Effector memory CD4-positive, alpha-beta T cell (primary cell): ENCODE measurements at places on chromosomes 6 and 20.

DNA sequence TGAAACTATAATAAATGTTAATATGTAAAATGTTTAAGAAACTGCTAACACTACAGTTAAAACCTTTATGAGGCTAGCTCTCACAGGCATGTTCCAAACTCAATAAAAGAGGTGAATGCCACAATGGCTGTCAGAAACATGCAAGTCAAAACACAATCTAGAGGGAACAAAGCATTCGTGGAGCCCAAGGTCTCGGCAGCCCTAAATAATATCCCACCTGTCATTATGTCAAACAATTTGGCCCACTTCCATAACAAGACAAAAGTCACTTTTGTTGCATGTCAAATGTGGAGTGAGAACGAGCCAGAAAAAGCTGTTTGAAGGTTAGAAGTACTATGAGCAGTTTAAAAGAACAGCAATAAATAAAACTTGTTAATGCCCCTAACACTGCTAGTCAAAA lies 181.9 kb downstream of the GMDS start:
- H3K4me1 ChIP-seq, result no peaks in the 10 kb centered on the region
- no peak overlapping the region for H3K4me3 ChIP-seq

DNA sequence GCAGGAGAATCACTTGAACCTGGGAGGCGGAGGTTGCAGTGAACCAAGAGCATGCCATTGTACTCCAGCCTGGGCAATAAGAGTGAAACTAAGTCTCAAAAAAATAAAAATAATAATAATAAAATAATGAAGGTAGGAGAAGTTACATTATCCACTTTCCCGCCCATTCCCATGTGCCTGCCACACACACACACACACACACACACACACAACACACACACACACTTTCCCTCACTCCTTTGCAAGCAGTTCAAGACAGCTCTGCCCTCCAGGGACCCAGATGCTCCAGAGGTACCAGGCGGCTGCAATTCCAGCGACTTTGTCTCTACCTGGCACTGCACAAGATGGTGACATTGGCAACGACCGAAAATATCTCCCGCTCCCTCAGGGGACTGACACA lies 224.8 kb upstream of the JARID2 start:
- no peak overlapping the region for H3K27ac ChIP-seq
- DNase-seq, result no peak
- no peak overlapping the region for H3K4me3 ChIP-seq

GRCh38 chr6:136775548-136775947 lies 16.7 kb downstream of the MAP3K5 start:
- H3K27me3 ChIP-seq, result no peaks in the 10 kb centered on the region
- peaks cover 25% of the 10 kb centered on the region for H3K4me1 ChIP-seq
- DNase-seq, result no peak
- H3K27ac ChIP-seq, result no peak overlapping the region
- H3K4me3 ChIP-seq, result no peak overlapping the region

DNA sequence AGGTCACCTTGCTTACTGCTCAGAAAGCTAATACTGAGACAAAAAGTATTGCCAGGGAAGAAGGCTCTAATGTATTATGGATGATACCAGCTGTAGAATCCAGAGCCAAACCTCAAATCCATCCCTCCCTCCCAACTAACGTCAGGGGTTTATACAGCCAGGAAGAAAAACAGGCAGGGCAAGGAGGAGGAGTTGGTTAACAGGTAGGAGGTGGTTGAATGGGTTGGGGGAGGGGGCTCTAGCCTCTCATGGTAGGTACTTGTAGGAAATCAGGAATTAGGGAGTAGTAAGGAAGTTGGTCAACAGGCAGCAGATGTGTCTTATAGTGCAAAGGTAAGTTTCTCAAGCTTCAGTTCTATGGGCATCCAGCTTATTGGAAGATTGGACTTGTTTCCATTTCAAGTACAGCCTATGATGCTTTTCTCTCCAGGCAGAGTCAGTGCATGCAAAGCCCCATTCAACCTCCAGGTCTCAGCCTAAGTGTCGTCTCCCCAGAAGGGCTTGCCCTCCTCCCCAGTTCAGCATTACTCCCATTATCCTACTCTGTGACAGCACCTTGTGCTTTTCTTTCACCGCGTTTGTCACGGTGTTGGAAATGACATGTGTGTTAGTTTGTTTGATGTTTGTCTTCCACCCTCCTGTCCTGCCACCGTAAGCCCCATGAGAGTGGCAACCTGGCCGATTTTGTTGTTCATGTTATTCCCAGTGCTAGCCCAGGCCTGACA lies 38.1 kb downstream of the PNLDC1 start:
- H3K4me1 ChIP-seq, result no peaks in the 10 kb centered on the region
- H3K36me3 ChIP-seq, result no peaks in the 10 kb centered on the region
- no peak overlapping the region for H3K4me3 ChIP-seq
- no peaks in the 10 kb centered on the region for H3K27me3 ChIP-seq
- H3K27ac ChIP-seq, result no peak overlapping the region

DNA sequence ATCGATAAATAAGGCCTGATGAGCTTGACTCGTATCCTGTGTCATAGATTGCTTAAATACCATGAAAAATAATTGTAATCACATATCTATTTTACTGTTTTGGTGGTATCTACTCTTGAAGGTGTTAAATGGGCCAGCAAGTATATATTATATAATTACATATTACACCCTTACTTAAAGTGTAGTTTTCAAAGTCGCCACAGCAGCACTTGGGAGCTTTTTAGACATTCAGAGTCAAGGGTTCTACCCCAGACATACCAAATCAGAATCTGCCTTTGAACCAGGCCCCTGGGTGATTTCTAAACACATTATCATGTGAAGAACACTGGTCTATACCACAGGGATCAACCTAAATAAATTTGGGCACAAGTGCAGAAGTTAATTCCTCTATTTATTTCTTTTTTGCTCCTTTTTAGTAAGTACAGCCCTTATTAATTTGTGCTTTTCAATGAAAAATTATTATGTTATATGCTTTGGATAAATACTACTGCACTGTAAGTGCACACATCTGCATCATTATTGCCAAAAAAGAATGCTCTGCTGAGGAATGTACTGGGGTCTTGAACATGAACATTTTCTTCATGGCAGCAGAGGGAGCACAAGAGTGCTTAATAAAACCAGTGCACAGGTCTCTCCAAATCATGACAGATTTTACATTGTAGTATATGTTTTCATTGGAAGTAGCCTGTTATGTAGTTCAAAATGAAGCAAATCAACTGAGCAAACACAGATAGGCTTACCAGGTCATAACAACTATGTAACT lies 3.1 kb upstream of the ATXN1 start:
- no peaks in the 10 kb centered on the region for H3K36me3 ChIP-seq
- H3K27ac ChIP-seq, result peak overlapping the region; percentile 98
- no peak for DNase-seq
- no peak overlapping the region for H3K4me3 ChIP-seq

GRCh38 chr6:170429450-170429849 lies 122.9 kb downstream of the FAM120B start:
- no peak overlapping the region for H3K4me3 ChIP-seq
- H3K27me3 ChIP-seq, result peaks cover 4% of the 10 kb centered on the region
- H3K27ac ChIP-seq, result no peak overlapping the region
- DNase-seq, result no peak
- no peaks in the 10 kb centered on the region for H3K4me1 ChIP-seq

DNA sequence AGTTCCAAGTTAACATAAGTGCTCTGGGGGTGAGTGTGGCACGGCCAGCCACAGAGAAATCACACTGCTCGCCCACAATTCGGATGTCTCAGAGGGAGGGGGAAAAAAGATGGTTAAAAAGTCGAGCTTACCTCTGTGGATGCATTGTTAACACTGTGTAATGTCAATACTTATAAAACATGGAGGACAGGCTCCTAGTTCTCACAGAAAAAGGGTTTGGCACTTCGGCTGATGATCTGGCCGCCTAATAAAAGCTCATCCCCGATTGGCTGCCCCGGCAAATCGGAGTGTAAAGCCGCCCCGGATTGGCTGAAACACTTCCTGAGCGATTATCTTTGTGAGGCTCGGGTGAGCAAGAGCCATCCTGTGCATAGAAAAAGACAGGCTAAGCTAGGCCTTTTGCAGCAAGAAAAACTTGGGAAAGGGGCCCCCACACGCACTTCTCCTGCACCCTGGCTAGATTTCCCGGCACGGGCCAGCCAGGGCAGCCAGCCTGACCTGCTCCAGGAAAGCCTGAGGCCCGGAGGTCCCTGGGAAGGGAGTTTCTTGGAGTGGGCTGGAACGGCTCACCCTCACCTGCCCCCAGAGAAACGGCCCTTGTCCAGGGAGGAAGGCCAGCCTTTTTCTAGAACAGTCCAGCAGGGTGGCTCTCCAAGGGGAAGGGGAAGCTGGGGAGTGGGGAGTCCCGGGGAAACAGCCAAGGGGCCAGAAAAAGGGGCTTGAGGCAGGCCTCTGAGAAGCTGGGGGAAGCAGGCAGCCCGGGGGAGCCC lies at the start of gene ZMYND8:
TSS of gene ZMYND8 (minus strand) at position 174 of the 770 bp plus-strand sequence. CDS start at position 145, 29 bp downstream.
- DNase-seq, result peak; percentile 88
- H3K27ac ChIP-seq, result peak within 1 kb of the TSS; percentile 84
- no peaks in the 10 kb centered on the region for H3K36me3 ChIP-seq
- no peaks in the 10 kb centered on the region for H3K27me3 ChIP-seq

DNA sequence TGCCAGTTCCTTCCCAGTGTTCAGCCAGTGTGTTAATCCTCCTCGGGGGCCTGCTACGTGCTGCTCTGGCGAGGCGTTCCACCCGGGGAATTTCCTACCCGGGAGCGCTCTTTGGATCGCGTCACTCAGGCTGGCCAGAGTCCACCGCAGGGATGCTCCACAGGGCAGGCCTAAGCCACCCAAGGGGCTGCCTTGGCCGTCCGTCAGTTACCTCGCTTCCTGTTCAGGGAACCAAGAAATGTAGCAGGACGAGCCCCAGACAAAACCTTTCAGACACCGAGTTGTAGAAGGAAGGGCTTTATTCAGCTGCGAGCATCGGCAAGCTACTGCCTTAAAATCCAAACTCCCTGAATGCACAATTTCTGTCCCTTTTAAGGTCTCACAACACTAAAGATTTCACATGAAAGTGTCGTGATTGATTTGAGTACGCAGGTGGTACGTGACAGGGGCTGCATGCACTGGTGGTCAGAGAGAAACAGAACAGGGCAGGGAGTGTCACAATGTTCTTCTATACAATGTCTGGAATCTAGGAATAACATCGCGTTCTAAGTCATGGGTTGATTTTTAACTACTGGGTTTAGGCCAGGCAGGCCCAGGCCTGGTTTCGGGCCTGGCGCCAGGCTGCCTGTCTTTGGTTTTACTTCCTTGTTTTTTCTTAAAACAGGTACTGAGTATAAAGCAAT lies 15.7 kb upstream of the POU5F1 start:
- H3K4me3 ChIP-seq, result no peak overlapping the region
- no peak for DNase-seq
- H3K36me3 ChIP-seq, result no peaks in the 10 kb centered on the region
- H3K4me1 ChIP-seq, result no peaks in the 10 kb centered on the region
- no peak overlapping the region for H3K27ac ChIP-seq

DNA sequence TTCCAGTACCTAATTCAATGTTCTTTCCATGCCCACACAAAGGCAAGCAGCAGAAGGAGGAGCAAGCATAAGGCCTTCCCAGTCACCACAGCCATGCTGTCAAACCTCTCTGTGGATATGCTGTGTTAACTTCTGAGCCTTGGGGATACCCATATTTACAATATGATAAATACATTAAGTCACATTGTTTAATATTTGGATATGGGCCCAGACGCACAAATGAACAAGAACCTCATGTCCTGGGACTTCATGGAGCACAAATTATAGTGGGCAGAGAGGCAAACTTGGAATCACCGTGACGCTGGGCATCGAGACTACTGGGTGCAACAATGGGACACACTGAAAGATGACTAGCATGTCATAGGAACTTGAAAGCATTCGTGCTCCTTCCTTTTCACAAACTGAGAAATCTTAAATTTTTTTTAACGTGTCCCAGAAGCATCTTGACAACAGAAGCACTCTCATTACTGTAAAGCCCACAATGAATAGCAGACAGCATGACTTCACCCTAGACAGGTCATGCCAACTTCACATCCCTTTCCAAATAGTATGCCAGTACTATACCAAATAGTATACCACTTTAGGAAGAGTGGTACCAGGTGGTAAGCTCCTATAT lies 16.0 kb downstream of the SOD2 start:
- H3K27me3 ChIP-seq, result no peaks in the 10 kb centered on the region
- H3K4me3 ChIP-seq, result no peak overlapping the region
- H3K36me3 ChIP-seq, result peaks cover 14% of the 10 kb centered on the region
- no peak for DNase-seq
- H3K27ac ChIP-seq, result no peak overlapping the region
- H3K4me1 ChIP-seq, result no peaks in the 10 kb centered on the region

DNA sequence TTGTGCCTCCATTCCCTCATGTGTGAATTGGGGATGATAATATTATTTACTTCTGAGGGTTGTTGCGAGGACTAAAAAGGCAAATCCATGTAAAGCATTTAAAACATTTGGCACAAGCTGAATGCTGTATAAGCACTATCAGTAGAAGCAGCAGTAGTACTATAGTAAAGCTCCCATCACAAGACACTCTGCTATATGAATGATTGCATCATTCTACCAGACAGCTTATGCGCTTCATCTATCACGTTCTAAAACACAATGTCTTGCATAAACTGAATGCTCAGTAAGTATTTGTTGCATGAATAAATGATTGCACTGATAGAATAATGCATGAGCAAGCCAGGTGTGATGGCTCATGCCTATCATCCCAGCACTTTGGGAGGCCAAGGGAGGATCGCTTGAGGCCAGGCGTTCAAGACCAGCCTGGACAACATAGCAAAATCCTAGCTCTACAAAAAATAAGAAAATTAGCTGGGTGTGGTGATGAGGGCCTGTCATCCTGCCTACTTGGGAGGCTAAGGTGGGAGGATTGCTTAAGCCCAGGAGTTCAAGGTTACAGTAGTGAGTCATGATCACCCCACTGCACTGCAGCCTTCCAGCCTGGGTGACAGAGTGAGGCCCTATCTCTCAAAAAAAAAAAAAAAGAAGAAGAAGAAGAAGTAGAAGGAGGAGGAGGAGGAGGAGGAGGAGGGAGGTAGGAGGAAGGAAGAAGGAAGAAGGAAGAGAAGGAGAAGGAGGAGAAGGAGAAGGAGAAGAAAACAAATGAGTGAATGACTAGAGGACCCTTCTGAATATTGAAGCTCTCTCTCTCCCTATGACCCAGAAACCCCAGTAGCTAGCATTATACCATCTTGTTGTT lies 50.0 kb upstream of the FOXO3 start:
- H3K27ac ChIP-seq, result no peak overlapping the region
- H3K27me3 ChIP-seq, result no peaks in the 10 kb centered on the region
- no peak for DNase-seq
- H3K36me3 ChIP-seq, result no peaks in the 10 kb centered on the region
- H3K4me3 ChIP-seq, result no peak overlapping the region

- no peak overlapping the region for H3K4me3 ChIP-seq
- H3K4me1 ChIP-seq, result no peaks in the 10 kb centered on the region
- no peak for DNase-seq
- H3K27ac ChIP-seq, result no peak overlapping the region
Observed at GRCh38 chr6:72861935-72862432, 240.1 kb downstream of the KCNQ5 start.

- no peak for DNase-seq
- H3K36me3 ChIP-seq, result peaks cover 88% of the 10 kb centered on the region
- H3K4me1 ChIP-seq, result no peaks in the 10 kb centered on the region
- H3K27ac ChIP-seq, result no peak overlapping the region
Observed at GRCh38 chr20:38543014-38543906, 37.7 kb upstream of the ADIG start.
